Sciatic nerve (tissue), 2 donors: ENCODE measurements at places on chromosomes 3 and 15. TPM values are rescaled to one million over a fixed set of nuclear protein-coding genes. Genes with fewer than 3 reads are reported as not detected.

DNA sequence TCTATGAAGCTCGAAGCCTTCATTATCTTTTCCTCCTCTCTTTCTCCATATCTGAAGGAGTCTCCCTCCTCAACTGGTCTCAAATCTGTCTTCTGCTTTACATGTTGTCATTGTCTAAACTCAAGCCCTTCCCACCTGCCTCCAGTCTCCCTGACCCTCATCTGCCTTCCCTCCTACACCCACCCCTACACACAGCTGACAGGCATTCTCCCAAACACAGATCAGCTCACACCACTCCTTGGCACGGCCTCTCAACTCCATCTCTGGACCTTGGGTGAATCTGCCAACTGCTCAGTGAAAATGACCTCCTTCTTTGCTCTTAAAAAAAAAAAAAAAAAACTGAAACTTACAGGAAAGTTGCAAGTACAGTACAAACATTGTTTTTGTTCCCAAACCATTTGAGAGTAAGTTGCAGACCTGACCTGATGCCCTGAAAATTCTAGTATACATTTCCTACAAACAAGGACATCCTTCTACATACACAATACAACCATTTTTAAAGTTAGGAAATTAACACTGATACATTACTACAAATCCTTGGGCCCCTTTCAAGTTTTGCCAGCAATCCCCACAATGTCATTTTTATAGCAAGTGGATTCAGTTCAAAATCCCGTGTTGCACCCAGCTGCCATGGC lies 49.4 kb upstream of the UBE2E1 start:
- DNase-seq, result no peak

DNA sequence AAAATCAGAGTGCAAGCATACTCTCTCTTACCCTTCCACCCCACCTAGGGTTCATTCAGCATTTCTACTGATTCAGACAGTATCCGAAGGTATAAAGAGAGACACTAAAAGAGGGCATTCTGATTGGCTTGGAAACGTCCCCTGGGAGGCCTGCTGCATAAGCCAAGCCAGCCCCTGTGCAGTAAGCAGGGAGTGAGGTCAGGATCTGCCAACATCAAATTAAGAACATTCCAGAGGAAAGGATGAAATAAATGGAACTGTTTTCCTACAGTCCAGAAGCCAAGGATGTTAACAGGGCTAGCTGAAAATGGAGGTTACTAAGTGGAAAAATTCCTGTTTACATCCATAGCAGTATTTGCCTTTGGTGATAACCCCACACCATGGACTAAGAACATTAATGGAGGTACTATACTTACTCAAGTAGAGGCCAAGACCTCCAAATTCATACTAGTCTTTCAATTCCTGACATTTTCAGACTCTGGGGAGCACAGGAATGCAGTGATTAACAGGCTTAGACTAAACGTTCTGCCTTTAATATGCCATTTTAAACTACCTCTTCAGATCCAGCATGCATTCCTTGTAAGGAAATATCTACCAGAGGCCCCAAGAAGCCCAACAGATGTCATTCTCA lies 34.5 kb downstream of the NPTN start:
- DNase-seq, result no peak

GRCh38 chr15:22947101-22948000 lies 32.8 kb downstream of the CYFIP1 start:
- no peak for DNase-seq

GRCh38 chr3:47009225-47010110 lies 30.0 kb downstream of the NBEAL2 start:
- DNase-seq, result peak; percentile 93

DNA sequence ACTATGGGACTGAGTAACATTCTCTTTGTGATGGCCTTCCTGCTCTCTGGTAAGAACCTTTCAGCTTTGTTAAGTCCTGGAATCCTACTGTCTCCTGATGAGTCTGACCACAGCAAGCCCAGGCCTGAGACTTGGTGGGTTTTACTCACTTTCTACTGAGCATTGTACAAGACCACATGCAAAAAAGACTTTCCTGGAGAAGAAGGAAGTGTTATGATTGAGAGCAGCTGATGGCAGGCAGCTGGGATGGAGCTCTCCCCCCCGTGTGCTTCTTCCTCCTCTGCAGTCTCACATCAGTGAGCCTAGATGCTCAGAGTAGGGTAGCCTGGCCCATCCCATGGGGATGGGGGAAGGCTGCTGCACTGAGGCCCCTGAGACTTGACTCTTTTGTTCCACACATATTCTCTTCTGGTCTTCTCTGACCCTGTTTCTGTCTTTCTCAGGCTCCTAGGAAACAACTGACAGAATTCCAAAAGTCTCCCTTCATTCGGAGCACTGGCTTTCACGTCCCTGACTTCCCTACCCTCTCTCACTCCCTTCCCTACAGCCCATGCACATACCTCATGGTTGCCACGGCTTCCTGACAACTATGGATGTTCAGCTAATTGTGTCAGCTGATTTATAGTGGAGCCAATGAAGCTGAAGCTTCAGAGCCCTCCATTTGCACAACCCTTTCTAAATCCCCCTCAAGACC lies 36.6 kb downstream of the CD86 start:
- DNase-seq, result no peak

GRCh38 chr3:32856355-32856889 lies 38.6 kb downstream of the TRIM71 start:
- DNase-seq, result no peak

- DNase-seq, result peak; percentile 89
Observed at GRCh38 chr3:187743195-187744141, 1.8 kb downstream of the BCL6 start.

DNA sequence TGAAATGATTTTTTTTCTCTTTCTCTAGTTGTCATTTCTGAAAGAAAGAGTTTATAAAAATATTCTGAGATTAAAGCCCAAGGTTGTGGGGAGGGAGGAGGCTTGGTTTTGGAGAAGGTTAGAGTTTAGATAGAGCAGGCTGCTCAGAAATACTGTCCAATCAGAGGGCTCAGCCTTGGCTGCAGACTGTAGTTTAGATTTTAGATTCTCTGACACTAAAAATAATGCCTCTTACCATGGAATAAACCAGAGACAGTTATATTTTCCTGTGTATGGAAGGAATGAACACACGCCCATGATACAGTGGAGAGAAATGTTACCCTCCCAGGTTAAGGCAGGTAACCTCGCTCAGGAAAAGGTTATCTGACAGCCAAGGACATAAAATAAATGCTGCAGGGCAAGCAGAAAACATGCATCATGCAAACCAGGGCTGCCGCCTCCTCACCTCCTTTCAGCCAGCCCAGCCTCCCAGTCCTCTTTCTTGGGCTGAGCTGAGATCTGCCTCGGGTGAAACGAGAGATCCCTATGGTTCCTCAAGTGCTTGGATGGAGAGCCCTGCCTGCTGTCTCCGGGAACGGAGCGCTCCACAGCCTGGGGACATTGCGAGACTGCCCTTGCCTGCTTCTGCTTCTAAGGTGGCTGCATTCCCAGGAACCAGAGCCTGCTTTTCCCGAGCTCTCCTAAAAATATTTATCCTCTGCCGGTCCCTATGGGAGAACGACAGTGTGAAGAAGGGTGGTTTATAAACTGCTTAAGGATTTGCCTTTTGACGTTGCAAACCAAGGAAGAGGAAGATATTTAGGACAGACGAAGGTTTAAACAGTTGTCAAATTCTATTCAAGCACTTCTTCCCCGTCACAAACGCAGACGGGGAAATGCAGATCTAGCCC lies 848 bp downstream of the NCEH1 start:
- DNase-seq, result no peak

- DNase-seq, result no peak
Observed at GRCh38 chr3:43366481-43366880, 80.1 kb downstream of the SNRK start.

DNA sequence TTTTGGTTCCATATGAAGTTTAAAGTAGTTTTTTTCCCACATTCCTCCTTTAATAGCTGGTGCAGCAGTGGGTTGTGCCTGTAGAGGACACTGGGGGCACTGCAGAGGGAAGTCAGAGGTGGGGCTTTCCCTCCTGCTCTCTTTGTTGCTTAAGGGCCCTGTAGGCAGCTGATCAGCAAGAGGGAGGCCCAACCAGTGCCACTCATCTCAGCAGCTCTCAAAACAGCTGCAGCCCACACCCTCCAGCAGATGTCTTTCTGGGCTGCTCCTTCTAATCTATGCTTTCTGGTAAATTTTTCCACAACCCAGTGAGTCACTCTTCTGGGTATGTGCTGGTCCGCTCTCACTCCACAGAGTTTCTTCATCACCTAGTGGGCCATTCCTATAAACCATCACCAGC lies 263.8 kb downstream of the FEZF2 start:
- DNase-seq, result no peak

GRCh38 chr3:128551451-128551850 lies 58.5 kb upstream of the GATA2 start:
- no peak for DNase-seq

DNA sequence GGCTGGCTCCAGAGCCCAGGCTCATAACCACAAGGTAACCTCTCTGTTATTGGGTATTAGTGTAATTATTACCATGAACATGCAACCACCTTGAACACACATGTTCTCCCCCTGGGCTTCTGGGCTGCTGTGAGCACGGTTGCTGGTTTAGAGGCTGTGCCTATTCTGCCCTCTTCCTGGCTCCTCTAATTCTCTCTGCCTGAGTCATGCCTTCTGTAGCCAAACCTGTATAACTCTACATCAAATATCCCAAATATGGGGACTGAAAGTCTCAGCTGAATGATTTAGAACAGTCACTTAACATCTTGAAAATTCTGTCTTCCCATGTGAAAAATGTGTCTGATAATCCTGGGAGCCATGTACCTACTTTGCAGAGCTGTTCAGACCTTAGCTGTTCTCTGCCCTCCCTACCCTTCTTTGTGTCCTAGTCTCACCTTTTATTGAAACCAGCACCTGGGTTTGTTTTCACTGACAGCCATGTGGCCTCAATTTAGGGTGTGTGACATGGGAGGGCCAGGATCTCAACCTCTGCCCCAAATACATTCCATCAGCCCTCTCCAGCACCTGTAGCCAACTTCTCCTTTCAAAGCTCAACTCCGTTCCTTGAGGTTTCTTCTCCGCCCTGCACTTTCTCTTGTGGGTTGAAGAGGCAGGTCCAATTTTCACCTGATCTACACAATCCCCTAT lies 60.7 kb downstream of the PDZRN3 start:
- no peak for DNase-seq

GRCh38 chr3:142912402-142913172 lies 23.7 kb upstream of the PCOLCE2 start:
- no peak for DNase-seq

GRCh38 chr15:82848241-82848993 lies 39.0 kb downstream of the WHAMM start:
- DNase-seq, result no peak

GRCh38 chr15:49847423-49848281 lies 226.8 kb downstream of the DTWD1 start:
- DNase-seq, result no peak

GRCh38 chr3:21237638-21238037 lies 513.4 kb downstream of the ZNF385D start:
- DNase-seq, result no peak

GRCh38 chr3:129349791-129350190 lies 71.1 kb downstream of the HMCES start:
- no peak for DNase-seq

- no peak for DNase-seq
Observed at GRCh38 chr15:41492597-41493204, 973 bp upstream of the ITPKA start.

Gene OR5K2
- not detected for total RNA-seq

Gene ZNF80
- not detected for total RNA-seq

Gene SLC35G2
- total RNA-seq, result 8.0 TPM

Gene AMT
- 12.4 TPM for total RNA-seq

Gene CD47
- 88.3 TPM for total RNA-seq
